ENCODE measurements at places on chromosomes 6 and 20.

DNA sequence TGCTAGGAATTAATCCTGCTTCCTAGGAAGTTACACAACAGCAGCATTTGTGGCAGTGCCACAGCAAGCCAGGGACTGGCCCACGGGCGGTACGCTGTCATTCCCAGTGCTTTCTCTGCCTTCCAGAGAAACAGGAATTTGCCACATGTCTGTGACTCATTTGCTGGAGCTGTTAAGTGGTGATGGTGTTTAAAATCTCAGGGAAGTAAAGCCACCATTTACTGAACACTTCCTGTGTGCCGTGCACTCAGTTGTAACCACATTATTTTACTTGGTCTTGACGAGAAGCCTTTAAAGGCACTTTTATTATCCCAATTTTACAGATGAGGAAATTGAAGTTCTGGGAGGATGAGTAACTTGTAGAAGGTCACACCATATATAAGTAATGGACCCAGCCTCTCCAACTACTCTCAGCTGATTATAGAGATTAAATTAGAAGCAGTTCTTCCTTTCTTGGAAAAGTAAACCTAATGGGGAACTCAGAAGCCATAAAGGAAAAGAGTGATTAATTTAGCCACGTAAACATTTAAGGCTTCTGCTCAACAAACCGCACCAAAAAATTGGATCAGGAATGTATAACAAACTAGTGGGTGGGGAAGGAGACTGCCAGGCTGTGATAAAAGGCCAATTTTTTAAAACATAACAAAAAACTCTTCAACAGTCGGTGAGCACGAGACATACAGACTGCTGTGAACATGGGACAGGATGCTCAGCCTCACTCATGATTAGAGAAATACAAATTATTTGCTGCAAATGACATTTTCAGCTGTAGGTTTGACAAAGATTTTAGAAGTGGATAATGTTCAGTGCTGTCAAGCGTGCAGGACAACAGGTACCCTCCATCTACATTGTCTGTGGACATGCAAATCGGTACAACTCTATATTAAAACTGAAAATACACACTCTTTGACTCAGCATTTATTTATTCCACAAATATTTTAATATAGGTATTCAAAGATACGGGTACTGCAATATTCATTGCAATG, 311.2 kb downstream of the NRN1 start:
- no peak for DNase-seq

DNA sequence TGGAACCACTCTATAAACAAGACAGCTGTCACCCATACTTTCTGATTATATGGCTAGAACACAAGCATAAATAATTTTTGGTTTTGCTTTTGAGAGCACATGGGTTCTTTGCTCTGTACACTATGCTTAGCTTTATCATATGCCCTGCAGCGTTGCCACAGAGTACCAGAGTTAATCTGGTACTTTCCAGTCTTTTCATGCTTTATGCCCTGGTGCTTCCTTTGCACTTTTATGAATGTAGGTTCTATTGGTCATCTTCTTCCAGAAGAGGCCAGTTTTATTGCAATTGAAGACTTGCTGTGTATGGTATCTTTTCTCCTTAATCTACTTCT, 20.8 kb downstream of the SHLD1 start:
- no peak for DNase-seq

- DNase-seq = no peak
Measured at GRCh38 chr6:43933148-43933885, 163.3 kb downstream of the VEGFA start.

DNA sequence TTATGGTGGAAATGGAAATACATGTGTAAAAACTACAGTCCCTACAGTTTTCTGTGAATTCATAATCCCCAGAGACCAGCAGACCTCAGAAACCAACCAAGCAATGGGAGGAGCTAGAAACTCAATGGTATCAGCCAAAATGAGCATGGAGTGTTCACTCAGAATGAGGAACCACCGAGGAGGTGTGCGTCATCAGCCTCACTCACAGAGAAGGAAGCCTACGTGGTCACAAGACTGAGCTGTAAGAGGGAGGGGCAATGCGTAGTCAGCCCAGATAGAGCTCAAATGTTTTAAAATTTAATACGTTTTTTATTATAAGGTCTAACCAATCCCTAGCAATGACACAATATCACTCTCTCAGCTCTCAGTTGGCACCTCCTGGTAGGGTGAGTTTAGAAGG, 17.4 kb downstream of the MYLK4 start:
- no peak for DNase-seq

- DNase-seq = no peak
Measured at GRCh38 chr20:64036346-64037198, 590 bp downstream of the C20orf204 start.

- DNase-seq = no peak
Measured at GRCh38 chr6:156319707-156320106, 457.5 kb upstream of the ARID1B start.

GRCh38 chr20:52402950-52403349, 211.4 kb upstream of the ZFP64 start:
- no peak for DNase-seq

GRCh38 chr6:130681028-130681427, 146.2 kb upstream of the SMLR1 start:
- DNase-seq = no peak

DNA sequence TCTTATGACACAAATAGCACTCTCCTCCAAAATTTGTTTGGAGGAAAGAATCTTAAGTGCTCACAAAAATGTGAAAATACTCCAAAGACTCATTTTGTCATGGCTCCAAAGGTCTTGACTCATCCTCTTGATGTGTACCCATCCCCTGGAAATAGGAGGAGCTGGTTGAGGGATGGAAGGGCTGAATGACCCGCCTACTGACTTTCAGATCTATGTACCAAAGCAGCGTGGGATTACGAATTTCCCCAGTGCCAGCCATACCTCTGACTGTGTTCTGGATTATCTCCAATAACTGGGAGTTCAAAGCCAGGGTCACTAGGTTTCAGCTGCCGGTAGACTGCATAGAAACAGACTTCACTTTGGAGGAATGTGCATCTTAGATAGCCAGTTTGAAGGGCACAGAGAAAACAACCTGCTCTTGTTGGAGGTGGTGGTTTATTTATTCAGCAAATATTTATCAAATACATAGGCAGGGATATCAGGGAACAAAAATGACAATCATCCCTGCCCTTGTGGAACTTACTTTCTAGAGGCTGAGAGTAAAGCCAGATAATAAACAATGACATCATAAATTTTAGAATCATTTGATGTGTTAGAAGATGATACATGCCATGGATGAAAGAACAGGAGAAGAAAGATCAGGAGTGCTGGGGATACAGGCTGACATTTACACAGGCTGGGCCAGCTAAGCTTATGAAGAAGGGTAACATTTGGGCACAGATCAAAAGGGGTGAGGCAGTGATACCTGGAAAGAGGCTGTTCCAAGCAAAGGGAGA, 246.6 kb downstream of the TBXT start:
- no peak for DNase-seq

- peak; percentile 40 for DNase-seq
Measured at GRCh38 chr20:10090588-10091166, 55.9 kb downstream of the ANKEF1 start.

GRCh38 chr6:123024976-123025375, 28.9 kb downstream of the CLVS2 start:
- DNase-seq = no peak

- no peak for DNase-seq
Measured at GRCh38 chr6:114200891-114201290, 141.9 kb downstream of the HS3ST5 start.

- DNase-seq = no peak
Measured at GRCh38 chr6:53975941-53976615, 135.2 kb upstream of the MLIP start.

GRCh38 chr20:31681769-31682168, 40.9 kb downstream of the BCL2L1 start:
- DNase-seq = no peak

DNA sequence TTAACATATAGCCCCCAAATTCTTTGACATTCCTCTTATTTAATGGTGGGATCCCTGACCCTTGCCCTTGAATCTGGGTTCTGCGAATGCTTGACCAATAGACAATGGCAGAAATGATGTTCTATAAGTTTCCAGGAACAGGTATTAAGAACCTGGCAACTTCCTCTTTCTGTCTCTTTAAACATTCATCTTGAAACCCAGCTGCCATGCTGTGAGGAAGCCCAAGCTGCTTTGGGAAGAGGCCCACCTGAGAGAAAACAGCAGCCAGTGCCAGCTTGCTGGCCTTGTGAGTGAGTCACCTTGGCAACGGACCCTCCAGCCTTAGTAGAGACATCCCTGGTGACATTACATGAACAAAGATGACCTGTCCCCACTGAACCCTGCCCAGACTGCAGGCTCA, 45.2 kb upstream of the RALY start:
- no peak for DNase-seq

DNA sequence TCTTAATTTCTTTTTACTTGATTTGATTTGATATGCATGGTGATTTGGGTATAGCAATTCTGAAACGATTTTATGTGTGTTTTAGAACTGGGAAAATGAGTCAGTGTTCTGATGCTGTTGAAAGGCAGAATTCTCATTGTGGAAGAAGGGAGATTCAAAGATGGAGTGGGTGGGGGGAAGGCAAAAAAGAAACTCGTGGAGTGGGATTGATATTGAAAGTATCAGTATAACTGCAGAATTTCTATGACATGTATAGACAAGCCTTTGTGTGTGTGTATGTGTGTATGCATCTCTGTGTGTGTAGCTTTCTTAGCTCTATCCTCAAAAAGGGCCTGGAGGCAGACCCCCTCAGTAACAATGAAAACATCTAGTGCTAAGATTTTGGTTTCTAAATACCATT, 184.3 kb upstream of the OLIG3 start:
- DNase-seq = no peak

DNA sequence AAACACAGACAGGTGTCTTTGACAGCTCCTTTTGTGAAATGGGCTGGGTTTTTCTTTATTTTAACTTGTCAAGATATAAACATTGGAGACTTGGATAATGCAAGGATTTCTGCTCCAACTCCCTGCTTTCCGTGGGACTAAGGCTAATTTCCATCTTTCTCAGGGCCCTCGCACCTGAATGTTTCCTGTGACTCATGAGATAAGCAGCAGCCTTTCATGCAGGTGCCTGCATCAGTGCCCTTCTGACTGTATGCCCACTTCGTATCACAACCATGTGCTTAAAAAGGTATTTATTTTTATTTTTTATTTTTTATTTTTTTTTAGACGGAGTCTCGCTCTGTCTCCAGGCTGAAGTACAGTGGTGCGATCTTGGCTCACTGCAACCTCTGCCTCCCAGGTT, 736.1 kb downstream of the DOK5 start:
- DNase-seq = no peak

DNA sequence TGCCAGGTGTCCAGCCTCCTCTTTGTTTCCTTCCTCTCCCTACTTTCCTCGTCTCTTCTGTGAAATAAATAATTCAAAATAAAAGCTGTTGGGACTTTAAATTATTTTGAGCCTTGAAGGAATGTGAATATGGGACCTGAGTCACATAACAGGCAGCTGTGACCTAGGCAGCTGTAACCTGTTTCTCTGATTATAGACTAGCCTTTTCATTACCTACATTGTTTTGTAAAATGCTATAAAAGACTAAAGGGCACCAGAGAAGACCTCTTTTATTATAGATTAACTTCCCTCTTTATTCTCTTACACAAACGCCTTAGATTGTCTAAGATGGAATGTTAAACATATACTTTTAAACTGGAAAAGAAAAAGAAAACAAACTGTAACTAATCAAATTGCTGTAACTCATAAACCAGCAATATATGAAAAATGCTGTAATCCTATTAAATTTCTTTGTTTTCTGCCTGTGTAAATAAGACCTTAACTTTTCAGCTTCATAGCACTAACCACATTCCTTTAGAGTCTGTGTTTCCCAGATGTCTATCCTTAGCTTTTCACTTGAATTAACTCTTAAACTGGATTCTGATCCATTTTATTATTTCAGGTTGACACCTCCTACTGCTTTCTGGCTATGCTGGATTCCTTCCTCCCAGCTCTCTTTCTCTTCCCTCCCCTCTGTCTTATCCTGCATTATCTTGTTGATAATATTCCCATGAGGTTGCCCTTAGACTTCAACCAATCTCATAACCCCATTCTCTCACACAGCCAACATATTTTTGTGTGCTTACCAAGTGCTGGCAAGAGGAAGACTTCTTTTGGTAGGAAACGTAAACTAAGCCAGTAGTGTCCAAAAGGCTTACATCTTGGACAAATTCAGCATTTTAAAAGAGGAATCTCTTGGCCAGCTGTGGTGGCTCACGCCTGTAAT, 69.2 kb downstream of the TPD52L1 start:
- DNase-seq = no peak

DNA sequence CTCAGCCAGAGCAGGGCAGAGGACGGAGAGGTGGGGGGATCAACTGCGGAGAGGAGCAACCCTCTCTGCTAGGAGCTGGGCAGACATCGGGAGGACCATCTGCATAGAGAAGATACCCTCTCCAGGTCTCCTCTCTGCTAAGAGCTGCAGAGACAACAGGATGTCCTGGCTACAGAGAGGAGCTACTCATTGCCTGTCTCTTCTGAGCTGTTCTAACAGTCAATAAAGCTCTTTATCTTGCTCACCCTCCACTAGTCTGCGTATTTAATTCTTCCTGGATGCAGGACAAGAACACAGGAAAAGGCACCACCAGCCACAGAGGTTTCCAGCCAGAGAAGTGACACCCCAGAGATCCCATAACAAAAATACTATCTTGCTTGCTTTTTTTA, 871.1 kb upstream of the GJE1 start:
- DNase-seq = no peak

Data from NCI-H1930 (cell line).